ENCODE measurements at places on chromosomes 12 and 14.

GRCh38 chr14:88003425-88003824, 1.5 kb upstream of the GPR65 start:
- DNase-seq = no peak

GRCh38 chr12:132610051-132610759, at the start of gene LRCOL1:
TSS of gene LRCOL1 (minus strand) at chr12:132610582. CDS start at chr12:132606251, 4,331 bp downstream.
- DNase-seq = no peak

DNA sequence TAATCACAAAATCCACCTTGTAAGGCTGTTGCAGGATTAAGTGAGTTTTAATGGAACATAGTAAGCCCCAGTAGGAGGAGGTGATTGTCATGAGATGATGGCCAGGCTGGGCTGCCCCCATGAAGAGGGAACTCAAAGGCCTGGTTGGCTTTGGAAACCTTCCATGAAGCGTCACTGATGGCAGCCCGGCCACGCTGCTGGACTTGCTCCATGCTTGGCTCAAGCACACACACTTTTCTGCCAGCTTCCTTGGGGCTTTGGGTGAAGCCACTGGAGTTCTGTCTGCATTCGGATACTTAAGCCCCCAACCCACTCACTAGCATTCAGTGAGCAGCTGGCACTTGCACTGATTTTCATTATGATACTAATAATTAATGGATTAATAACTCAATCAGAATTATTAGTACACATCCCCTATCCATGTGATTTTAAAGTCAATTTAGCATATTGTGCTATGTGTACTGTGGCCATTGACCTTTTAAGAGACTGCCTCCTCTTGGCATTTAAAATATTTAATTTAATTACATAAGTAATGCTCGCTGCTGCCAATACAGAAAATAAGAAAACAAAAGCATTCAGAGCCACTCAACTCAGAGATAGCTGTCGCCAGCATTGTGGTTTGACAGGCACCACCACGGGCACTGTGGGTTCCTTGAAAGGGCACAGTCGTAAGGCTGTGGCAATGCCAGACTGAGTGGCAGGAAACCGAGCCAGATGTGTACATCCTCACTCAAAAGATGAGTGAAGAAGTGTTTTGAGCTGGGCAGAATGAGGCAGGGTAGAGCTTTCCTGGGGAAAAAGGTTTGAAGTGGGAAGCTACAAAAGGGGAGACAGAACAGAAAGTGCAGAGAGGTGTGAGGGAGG, 15.9 kb downstream of the KRT85 start:
- no peak for DNase-seq

DNA sequence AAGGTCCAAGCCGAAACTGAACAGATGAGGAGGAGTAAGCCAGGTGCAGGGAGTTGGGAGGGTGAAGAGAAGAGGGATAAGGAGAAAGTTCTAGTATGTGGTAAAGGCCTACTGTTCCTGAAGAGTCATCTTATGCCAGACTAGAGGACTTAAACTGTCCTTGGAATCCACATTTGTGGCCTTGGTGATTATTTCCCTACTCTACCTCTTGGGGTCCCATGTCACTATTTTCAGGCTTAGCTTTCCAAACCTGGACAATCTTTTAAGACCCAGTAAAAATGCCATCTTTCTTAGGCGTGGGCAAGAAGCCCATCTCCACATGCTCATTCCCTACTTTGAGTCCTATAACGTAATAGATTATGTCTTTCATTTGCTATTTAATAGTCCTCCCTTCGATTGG, 40.1 kb upstream of the CRY1 start:
- no peak for DNase-seq

GRCh38 chr12:108483213-108484059, 31.6 kb upstream of the FICD start:
- no peak for DNase-seq

GRCh38 chr14:89926694-89927093, 27.8 kb downstream of the EFCAB11 start:
- DNase-seq = no peak

- no peak for DNase-seq
These were observed 1127.0 kb downstream of the BCL11B start for GRCh38 chr14:98144964-98145363.

GRCh38 chr12:14961466-14962152, at the start of gene ARHGDIB:
TSS of gene ARHGDIB (minus strand) at chr12:14961601. CDS start at chr12:14950712, 10,889 bp downstream.
- DNase-seq = no peak

DNA sequence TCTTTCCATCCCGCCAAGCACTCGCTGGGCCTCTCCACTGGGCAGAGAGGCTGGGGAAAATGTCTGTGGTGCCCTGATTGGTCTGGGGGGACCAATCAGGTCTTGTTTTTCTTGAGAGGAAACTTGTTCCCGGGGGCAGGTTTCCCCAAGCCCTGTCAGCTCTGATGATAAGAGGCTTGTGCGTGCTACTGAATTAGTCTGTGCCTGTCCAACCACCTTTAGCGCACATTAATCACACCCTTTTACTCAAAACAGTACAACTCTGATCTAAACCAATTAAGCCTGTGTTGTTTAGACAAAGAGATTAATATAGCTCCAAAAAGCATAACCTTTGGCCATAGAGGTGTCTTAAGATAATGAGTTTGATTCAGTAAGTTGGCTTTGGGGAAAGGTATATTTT, 580.4 kb downstream of the VRK1 start:
- DNase-seq = no peak

DNA sequence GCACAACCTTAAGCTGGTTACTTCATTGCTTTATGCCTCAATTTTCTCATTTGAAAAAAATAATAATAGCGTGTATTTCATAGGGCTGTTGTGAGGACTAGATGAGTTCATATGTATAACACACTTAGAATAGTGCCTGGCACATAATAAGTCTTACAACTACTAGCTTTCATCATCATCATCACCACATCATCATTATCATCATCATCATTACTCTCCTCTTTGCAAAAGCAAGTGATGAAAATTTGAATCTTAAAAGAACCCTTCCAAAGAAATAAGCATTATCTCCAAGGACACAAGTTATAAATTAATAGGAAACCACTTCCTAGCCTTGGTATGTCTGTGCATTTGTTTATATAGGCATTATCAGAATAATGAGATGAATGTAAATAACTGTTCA, 117.0 kb downstream of the ST8SIA1 start:
- no peak for DNase-seq

DNA sequence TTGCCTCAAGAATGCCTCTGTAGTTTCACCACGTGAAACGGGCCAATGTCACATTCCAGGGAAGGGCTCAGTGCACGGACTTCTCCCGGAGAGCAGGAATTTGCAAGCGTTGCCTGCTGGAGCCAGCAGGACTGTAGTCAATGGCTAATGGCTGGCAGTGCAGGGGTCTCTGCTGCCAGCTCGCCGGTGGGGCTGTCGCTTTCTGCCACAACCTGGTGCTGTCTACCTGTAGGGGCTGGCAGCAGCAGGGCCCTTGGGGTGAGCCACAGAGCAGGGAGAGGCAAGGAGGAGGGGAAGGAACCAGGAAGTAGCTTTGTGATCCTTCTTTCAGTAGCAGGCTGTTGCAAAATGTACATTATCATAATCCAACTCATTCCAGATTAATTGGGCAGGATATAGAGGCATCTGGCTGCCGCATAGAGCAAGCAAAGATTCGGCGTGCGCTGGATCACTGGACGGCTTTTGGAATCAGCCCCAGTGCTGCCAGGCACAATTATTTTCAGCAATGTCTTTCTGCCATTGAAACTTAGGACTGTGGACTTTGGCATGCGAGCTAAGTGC, 114.1 kb downstream of the PAPOLA start:
- DNase-seq = no peak

GRCh38 chr12:51017452-51017851, 8.7 kb downstream of the SLC11A2 start:
- no peak for DNase-seq
